Left renal pelvis (tissue), 4 donors: ENCODE measurements at places on chromosomes 16 and 17. TPM values are rescaled to one million over a fixed set of nuclear protein-coding genes. Genes with fewer than 3 reads are reported as not detected.

DNA sequence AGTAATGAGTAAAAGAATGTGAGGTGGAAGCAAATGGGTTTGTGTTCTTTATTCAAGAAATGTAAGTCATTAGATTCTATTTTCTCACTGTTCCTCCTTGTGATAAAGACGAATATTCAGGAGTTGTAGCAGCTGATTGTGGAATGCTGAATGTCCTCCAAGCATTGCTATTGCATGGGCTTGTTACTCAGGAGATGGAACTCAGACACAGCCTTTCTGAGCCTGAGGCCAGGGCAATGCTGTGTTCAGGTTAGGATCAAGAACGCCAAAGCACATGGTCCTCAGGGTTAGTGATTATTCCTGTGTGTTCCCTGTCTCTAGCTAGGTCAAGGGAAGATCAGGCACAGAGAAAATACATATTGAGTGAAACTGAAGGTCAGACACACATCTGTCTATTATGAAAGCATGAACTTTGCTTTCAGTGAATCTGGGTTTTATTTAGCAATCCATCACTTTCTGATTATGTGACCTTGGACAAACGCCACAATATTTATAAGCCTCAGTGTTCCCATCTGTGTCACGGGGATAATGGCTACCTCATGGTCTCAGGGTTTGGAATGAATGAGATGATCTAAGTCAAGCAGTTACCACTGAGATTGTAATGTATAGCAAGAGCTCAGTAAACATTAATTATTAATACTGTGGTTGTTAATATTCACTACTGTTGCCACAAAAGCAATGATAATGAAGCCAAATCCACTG is 426.8 kb upstream of the DYNLRB2 start:
- DNase-seq: no peak

Gene HAP1
- 1.1 TPM for polyA plus RNA-seq

DNA sequence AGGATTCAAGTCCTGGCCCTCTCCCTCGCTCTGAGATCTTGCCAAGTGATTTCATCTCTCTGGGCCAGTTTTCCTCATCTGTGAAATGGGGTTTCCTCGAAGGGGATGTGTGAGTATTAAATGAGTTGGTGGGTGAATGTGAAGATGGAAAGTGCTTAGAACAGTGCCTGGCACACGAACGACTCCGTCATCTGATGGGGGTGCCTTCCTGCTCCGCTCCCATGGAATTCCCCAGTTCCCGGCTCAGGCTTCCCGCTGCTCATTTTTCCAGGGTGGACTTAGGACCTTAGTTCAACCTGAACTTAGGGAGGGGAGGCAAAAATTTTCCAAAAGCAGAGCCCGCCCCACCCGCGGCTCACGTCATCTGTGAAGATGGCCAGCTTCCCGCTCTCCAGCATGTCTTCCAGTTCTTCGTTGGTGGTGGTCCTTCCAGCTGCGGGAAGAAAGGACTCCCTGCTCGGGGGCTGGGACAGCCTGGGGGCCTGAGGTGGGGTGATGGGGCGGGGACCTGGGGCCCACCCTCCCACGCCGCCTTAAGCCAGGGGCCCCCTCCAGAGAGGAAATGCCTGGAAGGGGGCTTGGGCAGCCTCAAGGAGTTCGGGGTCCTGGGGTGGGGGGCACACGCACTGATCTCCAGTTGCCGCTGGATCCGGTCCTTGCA is 11.4 kb downstream of the HSD3B7 start:
- no peak for DNase-seq

- DNase-seq: no peak
These were observed 195.1 kb downstream of the IRF8 start for GRCh38 chr16:86093801-86094750.

DNA sequence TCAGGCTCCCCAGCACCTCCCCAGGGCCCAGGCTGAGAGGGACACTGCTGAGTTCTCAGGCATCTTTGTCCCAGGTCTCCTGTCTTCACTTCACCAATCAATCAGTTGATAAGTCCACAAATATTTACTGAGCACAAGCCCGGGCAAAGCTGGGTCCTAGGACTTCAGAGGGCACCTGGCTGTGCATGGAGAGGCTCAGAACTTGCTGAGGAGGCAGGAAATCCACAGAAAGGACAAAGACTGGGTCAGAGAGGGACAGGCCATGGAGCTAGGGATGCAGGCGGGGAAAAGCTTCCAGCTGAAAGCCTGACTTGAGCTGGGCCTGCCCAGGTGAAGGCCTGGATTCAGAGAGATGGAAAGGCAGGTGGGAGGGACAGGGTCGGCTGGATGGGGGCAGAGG is 33.2 kb upstream of the C1QL1 start:
- DNase-seq: no peak

Gene FBXW10
- 1.0 TPM for polyA plus RNA-seq

Gene HOXB2
- polyA plus RNA-seq: 47.6 TPM

GRCh38 chr17:20072692-20072992 is 63.5 kb downstream of the SPECC1 start:
- DNase-seq: no peak

- no peak for DNase-seq
These were observed 18.8 kb downstream of the XPO6 start for GRCh38 chr16:28192806-28193529.

DNA sequence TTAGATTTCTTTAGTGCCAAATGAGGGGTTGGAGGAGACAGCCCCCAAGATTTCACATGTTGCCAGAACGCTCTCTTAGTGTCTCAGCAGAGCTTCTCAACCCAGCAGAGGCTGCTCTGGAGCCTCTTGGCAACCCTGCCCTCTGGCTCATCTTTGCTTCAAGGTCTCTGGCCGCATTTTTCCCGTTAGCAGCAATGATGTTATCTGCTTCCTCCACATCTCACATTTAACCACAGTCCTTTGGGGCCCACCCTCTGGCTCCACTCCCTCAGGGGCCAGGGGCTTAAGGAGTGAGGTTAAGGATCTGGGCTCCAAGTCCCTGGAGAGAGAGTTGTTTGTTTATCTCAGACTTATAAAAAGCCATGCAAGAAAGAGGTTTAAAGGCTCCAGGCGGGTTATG is 3.3 kb upstream of the XYLT1 start:
- DNase-seq: no peak

Gene HSD17B1
- polyA plus RNA-seq: 5.8 TPM

DNA sequence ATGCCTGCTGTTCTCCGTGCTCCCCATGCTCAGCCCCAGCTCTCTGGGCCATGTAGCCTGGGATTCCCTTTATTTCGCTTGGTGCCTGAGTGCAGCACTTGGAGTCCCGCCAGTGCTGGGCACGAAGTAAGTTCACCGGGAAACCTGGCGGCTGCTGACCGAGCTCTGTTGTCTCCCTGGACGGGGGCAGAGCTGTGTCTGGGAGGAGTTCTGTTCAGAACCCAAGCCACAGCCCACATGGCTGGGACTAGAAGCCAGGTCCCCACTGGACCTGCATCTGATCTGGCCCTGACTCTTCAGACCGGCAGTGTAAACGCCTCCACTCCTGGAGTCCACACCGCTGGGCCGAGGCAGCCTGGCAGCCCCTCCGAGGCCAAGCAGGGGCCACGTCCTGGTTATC is 37.5 kb upstream of the CIBAR2 start:
- no peak for DNase-seq

DNA sequence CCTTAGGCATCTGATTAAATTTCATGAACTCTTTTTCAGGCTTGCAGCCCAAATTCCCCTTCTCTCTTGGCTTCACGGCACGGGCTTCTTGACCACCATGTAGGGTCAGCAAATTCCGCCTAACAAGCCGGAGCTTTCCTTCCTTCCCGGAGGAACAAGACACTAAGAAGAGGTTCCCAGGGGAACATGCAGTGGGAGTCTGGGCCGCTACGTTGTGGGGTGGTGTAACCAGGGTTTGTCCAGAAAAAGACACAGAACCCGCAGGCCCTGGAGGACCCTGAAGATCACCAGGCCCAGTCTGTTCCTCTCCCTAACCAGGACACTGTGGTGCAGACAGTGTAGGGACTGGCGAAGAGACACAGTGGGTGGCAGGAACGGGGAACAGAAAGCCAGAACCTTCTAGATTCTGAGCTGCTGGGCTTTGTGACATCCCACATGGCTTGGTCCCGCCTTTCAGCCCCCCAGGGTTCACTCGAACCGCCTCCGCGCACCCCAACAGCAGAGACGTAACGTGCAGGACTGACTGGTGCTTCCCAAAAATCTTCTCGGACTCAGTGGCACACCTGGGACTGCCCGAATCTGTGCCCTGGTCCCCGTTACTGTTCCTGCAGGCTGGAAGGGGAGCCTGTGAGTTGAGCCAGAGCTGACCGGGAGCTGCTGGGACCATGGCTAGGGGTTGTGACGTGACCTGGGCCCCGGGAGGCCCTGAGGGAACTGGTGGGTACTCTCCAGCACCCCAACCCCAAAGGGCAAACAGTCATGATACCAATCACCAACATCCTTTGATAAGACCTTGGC is 55.2 kb downstream of the TBC1D16 start:
- no peak for DNase-seq

DNA sequence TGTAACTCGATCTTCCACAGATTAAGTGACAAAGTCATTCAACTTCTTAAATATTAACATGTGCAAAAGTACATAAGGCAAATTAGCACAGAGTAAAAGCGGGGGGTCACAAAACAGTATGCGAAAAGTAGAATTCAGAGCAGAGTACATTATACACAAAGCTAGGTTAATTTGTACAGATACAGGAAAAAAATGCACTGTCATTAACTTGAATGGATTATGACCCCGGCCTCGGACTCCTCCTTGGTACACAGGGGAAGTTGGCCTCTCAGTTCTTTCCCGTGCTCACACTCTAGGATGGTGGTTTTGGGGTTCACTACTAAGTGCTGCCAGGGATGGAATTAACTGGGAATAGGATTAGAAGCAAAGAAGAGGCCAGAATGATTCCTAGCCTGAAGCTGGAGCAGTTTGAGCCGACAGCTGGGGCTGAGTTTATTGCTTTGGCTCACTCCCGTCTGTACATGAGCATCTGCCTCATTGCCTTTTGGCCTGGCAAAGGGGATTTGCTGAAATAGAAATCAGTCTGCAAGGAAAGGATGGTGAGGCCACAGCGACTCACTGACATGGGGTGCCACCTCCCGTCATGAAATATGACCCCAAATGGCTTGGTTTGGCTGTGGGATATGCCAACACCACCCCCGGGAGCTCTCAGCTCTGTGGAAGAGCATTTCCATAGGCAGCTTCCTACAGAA is 23.6 kb downstream of the NTN1 start:
- DNase-seq: no peak

GRCh38 chr16:49419006-49419405 is 45.4 kb downstream of the C16orf78 start:
- DNase-seq: no peak

Gene TNFRSF17
- 0.43 TPM for polyA plus RNA-seq

Gene ST6GALNAC2
- polyA plus RNA-seq: 11.9 TPM

Gene RCVRN
- 0.49 TPM for polyA plus RNA-seq

DNA sequence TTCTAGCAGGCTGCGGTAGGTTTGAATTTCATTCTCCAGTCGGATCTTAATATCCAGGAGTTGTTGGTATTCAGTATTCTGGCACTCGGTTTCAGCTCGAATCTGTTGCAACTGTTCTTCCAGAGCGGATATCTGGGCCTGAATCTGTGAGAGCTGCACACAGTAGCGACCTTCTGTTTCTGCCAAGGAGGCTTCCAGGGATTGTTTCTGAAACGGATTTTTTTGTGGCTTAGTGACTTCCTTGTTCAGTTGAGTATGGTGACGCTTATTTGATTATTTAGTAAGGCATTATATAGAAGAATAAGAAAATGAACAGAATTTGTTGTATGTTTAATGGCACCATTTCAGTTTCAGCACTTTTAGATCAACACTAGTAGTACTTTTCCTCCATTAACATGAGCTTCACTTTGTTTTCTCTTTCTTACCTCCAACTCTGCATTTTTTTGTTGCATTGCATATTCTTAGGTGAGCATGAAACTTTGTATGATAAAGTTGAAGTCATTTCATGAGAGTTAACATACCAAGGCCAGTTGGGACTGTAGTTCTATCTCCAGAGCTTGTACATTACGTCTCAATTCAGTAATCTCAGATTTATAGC is 2.8 kb downstream of the KRT10 start:
- DNase-seq: no peak

DNA sequence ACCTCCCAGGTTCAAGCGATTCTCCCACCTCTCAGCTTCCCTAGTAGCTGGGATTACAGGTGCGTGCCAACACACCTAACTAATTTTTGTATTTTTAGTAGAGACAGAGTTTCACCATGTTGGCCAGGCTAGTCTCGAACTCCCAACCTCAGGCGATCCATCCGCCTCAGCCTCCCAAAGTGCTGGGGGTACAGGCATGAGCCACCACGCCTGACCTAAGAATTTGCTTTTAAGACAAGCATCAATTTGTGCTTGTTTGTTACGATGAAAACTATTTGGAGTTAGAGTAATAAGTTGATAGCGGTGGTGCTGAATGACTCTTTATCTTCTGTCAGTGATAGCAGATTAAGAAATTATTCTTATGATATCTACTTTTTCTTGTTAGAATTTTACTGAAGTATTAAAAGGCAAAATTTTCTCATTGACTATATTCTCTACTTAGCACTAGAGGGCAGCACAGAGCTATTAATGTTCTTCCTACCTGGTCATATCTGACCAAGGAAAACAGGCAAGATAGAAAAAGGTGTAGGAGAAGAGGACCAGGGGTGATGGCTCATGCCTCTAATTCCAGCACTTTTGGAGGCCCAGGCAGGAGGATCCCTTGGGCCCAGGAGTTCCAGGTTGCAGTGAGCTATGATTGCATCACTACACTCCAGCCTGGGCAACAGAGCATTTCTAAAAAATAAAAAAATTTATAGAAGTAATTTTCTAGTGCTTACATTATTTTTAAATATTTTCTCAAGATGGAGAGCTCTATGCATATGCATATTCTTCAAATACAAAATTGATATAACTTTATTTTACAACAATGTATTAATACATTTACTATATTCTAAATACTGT is 24.5 kb downstream of the STXBP4 start:
- DNase-seq: peak; percentile 33

- DNase-seq: no peak
These were observed 19.3 kb downstream of the CARHSP1 start for GRCh38 chr16:8849411-8850011.

Gene SDR42E1
- 11.1 TPM for polyA plus RNA-seq

Gene VAT1L
- 4.5 TPM for polyA plus RNA-seq

DNA sequence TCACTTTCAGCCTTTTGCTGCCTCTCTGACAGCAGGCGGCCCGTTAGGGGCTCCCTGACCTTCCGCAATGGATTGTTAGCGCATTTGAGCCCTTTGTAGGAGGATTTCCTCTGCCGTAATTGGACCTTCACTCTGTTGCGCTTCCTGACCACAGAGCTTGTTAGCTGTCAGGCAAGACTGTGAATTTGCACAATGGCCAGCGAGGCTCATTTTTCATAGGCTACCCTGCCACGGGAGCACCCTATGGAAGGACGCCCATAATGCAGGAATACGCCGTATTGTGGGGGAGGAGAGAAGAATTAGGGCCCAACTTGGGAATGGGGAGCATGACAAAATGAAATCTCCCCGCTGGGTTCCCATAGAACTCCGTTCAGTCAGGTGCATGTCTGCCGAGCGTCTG is 205.2 kb upstream of the NLRP1 start:
- no peak for DNase-seq
